Progenitor cell of endocrine pancreas (in vitro differentiated cells): ENCODE measurements at places on chromosomes 13 and 19. TPM values are rescaled to one million over a fixed set of nuclear protein-coding genes. Genes with fewer than 3 reads are reported as not detected.

The CEACAM8 gene
- total RNA-seq: not detected in 2 replicates

- DNase-seq: no peak
Observed at GRCh38 chr19:4914736-4915501, 5.6 kb downstream of the UHRF1 start.

DNA sequence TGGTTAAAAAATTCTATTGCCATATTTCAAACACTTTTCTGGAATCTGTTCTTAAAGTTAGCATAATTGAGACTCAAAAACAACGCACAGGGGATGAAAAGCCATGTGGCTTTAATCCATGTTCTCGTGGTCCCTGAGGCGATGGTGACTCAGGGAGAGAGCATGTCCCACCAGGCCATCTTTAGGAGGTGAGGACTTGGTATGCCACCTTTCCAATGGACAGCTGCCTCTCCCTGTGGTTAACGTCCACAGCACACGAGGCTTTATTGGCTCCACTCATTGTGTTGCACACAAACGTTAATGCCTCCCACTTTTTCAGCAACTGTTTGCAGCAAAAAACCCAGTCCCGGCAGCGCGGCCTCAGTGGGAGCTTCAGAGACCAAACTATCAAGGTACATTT is 51.4 kb downstream of the EFNB2 start:
- DNase-seq: no peak

The OR7E24 gene
- total RNA-seq: not detected in 2 replicates

GRCh38 chr13:24842549-24843274 is 78.7 kb downstream of the RNF17 start:
- DNase-seq: no peak

GRCh38 chr13:109275852-109276251 is 510.5 kb downstream of the IRS2 start:
- DNase-seq: no peak

The PSG6 gene
- not detected in 2 replicates for total RNA-seq

DNA sequence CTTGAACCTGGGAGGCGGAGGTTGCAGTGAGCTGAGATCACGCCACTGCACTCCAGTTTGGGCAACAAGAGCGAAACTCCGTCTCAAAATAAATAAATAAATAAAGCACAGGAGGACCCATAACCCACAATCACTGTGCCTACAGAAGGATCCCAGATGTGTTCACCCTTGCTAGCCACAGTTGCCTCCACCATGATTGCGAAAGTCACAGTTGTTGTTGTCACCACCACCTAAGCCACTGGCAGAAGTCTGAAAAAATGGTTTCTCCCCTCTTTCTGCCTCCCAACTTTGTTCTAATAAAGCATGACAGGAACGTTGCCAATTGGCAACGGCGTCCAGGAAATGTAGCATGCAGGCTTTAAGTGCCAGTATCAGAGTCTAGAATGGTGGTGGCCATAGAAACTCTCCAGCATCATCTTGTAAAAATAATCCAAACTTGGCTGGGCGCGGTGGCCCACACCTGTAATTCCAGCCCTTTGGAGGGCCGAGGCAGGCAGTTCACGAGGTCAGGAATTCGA is 2.2 kb upstream of the EPS15L1 start:
- no peak for DNase-seq

GRCh38 chr19:19192910-19193423 is 909 bp downstream of the RFXANK start:
- no peak for DNase-seq

The CILP2 gene
- total RNA-seq: 2.4 and 2.6 TPM in 2 replicates

DNA sequence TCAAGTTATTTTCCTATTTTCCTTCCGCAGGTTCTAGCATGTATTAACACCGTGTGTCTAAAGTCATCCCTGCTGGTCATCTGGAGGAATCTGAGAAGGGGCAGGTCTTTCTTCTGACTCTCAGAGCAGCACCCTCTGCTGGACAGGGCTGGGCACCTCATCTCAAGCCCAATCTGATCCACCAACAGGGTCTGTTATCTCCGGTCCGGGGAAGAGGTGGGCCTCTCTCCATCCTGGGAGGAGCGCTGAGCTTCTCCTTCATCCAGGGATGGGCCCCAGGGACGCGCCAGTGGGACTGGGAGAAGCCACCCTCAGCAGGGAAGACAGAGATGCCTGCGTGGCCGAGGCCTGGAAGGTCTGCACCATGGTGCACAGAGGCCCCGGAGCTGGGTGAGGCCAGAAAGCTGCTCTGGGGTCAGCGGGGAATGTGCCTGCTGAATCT is 26.0 kb upstream of the ZNF331 start:
- peak; percentile 60 for DNase-seq

The HTR2A gene
- total RNA-seq: not detected in 2 replicates

DNA sequence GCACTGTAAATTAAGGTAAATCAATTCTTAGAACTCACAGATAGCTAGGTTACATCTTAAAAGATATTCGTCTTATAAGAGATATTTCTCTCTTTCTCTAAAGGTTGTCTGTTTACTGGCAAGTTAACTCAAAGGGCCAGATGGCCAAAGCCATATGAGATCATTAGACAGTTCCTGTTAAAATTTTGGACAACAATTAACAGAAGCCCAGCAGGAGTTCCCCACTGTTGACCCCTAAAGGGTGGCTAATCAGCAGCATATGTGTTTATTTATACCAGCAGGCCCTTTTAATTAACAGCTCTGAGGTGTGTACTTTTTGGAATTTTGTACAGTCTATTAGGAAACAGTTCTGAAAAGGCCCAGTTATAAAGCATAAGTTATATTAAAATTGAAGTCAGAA is 245.8 kb downstream of the LIG4 start:
- no peak for DNase-seq

GRCh38 chr19:35736913-35737886 is 5.1 kb downstream of the IGFLR1 start:
- no peak for DNase-seq

- DNase-seq: no peak
Observed at GRCh38 chr19:10918359-10918758, 10.1 kb downstream of the YIPF2 start.

DNA sequence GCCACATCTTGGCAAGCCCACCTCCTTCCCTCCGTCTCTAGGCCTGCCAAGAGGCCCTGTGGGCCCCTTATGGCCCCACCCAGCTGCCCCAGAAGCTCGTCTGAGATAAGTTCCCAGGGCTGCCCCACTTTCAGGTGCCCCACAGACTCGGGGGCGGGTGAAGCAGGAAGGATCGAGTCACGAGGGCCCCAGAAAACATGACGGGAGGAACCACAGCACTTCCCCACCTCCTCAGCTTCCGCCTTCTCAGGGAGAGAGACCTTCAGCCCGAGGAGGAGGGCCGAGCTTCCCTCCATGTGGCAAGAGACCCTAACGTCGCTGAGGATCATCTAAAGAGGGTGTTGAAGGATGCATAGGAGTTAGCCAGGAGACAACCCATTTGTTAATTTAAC is 4.5 kb upstream of the IL12RB1 start:
- no peak for DNase-seq

The GRK1 gene
- total RNA-seq: 0.73 and 1.1 TPM in 2 replicates

DNA sequence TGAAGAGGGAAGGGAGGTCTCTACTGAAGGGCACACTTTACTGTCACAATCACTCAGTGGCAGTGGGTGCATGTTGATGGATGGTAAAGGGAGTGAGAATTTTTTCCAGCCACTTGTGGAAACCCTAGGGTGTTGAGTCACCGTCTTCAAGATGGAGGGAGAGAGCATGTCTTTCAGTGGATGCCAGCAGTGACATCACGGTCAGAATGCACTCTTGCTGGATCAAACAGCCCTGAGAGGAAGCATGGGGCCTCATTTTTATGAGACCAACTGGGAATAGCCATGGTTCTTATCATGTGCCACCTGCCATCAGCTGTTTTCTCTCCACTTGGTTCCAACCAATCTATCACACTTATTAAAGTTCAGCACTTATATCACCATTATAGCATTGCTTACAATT is 182.5 kb downstream of the KCNRG start:
- DNase-seq: no peak

- DNase-seq: no peak
Observed at GRCh38 chr13:26488236-26489003, 69.1 kb upstream of the WASF3 start.

DNA sequence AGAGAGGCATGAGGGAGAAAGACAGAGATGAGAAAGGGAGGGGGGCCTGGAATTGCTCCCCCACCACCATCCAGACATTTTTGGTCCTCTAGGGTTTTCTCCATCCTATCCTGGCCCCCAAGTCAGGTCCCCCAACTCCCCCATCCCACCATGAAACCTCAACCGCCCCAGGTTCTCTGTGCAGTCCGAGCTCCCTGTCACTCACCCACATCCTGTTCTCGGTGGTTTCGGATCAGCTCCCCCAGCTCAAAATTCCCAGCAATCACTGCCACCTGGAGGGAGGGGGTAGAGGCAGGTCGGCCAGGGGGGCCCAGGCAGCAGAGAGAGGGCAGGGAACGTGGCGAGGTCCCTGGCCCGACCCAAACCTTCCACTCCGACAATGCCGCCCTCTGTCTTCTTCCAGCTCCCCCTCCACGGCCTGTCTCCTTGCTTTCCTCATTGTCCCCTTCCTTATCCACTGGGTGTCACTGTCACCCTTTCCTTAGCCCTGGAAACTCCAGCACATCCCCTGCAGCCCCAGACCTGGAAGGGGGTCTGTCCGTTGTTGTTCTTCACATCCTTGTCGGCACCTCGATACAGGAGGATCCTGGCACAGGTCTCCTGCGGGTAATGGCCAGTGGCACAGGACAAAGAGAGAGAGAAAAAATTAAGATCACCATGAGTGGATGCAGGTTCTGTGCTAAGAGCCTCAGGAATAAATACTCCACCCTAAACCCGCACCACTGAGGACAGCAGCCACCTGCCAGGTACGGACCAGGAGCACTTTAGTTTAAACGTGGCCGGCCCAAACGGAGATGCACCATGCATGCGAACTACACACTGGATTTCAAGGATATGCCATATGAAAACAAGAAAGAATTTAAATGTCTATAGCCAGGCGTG is 15.4 kb downstream of the SHANK1 start:
- no peak for DNase-seq

DNA sequence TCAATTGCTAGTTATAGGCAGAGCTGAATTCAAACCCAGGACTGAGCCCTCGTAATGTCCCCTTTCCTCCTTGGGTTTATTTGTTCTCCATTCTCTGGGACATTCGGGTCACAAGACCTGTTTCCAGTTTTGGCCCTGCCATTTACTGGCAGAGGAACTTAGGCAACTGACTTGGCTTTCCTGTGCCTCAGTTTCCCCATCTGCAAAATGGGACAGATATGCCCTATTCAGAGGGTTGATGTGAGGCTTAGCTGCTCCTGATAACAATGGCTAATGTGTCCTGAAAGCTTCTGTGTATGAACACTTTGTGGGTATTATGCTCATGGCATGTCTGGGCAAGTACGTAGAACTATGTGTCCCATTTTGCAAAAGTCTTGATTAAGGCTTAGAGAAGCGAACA is 996 bp downstream of the ZNF524 start:
- no peak for DNase-seq

The ICAM4 gene
- total RNA-seq: not detected in 2 replicates

The GRIK5 gene
- 10.7 and 11.6 TPM in 2 replicates for total RNA-seq

- no peak for DNase-seq
Observed at GRCh38 chr13:112060899-112061366, 6.0 kb upstream of the SOX1 start.

The MEDAG gene
- not detected in 2 replicates for total RNA-seq

DNA sequence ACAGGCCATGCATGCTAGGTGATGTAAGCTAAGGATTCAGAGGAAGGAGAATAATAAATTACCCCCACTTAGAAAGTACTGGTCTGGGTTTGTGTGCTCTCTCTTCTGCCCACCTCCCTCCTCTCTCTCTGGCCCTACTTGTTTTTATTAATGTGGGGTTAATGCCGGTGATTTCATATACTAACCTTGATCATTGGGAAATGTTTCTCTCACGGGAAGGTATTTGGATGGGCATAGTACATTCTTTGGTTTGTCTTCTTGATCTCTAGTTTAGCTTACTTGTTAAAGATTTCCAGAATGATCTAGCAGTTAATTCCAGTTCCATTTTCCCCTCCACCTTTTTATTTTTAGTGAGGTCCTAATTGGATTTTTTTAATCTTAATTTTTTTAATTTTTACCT is 24.6 kb downstream of the ARHGAP35 start:
- no peak for DNase-seq

- DNase-seq: no peak
Observed at GRCh38 chr19:1360818-1361461, 22.8 kb upstream of the NDUFS7 start.

GRCh38 chr19:3970313-3970807 is 539 bp downstream of the DAPK3 start:
- peak; percentile 8 for DNase-seq

DNA sequence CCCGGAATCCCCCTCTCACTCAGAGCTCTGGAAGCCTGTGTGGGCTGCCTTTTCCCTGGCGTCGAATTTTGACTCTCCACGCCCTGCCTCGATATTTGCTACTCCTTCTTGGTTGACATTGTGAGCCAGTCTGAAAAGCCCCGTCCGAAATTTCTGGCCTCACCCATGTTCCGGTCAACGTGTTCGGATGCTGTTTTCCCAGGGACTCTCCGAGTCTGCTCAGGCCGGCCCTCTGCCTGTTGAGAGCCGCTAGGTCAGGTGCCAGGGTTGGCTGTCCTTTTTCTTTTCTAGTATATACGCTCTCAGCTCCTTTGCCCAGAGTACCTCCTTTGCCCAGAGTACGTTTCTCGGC is 6.8 kb upstream of the DGKH start:
- DNase-seq: peak; percentile 37

The DCT gene
- total RNA-seq: 0.20 TPM in 1 of 2 replicates, not detected in the other

- DNase-seq: no peak
Observed at GRCh38 chr13:81304121-81304659, 963.3 kb upstream of the SPRY2 start.

GRCh38 chr13:70375718-70376117 is 267.5 kb upstream of the KLHL1 start:
- DNase-seq: no peak

The FGF22 gene
- 0.43 and 0.49 TPM in 2 replicates for total RNA-seq

The PEX11G gene
- total RNA-seq: 5.5 and 6.1 TPM in 2 replicates

- no peak for DNase-seq
Observed at GRCh38 chr19:46000491-46001246, 5.4 kb downstream of the CCDC61 start.

- no peak for DNase-seq
Observed at GRCh38 chr19:9251236-9251635, 506 bp downstream of the OR7E24 start.

The PRODH2 gene
- 5.3 TPM in 2 replicates for total RNA-seq

GRCh38 chr19:45402298-45403061 is 2.4 kb downstream of the PPP1R13L start:
- peak; percentile 62 for DNase-seq

The ALOX5AP gene
- total RNA-seq: not detected in 2 replicates

The SMIM7 gene
- total RNA-seq: 73.0 and 81.3 TPM in 2 replicates

DNA sequence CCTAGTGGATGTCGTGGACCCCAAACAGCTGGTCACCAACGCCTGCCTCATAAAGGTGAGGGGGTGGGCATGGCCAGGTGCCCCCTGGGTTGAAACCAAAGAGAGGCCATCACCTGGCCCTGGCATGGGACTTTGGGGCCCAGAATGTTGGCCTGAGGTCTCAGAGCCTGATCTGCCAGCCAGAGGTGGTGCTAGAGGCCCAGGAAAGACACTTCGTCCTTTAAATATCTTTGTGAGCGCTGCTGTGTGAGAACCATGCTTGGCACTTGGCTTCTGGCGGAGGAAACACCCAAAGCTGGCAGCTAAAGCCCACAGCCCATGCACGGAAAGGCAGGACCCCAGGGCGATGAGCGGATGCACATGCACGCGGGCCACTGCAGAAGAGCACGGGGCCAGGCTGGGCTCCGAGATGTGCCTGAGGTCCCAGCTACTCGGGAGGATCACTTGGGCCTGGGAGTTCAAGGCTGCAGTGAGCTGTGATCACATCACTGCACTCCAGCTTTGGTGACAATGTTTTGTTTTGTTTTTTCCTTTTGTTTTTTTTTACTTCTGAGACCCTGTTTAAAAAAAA is 4.3 kb upstream of the ADM5 start:
- no peak for DNase-seq
